ENCODE measurements at places on chromosomes 1 and 21. TPM values are rescaled to one million over a fixed set of nuclear protein-coding genes. Genes with fewer than 3 reads are reported as not detected.

GRCh38 chr1:184530226-184530625 is 143.4 kb downstream of the C1orf21 start:
- H3K4me3 ChIP-seq: no peak overlapping the region
- no peaks in the 10 kb centered on the region for H3K4me1 ChIP-seq
- H3K27ac ChIP-seq: no peak overlapping the region
- DNase-seq: no peak
- no peaks in the 10 kb centered on the region for H3K27me3 ChIP-seq

DNA sequence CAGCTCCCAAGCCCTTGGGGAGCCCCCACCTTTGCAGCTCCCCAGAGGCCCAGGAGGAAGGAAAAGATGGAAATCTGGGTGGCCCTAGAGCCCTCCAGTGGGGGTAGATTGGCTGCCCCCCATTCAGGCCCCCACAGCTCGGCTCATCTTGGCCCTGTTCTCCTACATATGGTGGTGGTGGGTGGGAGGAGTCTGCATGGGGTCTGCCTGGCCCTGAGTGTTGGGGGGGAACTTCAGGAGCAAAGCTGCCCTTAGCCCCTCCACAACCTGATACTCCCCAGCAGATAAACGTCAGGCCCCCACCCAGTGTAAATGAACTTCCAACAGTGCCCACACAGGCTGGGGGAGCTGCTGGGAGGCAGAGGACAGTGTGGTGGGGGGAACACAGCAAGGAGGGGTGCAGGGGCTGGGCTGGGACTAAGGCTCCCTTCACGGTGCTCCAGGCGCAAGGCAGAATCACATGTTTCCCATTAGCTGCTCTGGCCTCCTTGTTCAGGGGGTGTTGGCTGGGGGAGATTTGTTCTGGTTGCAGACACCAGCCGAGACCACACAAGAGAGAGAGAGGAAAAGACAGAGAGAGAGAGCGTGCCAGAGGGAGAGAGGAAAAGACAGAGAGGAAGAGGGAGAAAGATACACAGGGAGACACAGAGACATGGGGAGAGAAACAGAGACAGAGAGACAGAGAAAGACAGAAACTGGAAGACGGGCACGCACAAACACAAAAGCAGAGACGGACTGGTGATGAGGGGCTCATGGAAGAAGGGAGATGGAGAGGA is 42.6 kb downstream of the AHDC1 start:
- no peaks in the 10 kb centered on the region for H3K36me3 ChIP-seq
- peaks cover 41% of the 10 kb centered on the region for H3K4me1 ChIP-seq
- no peak overlapping the region for H3K4me3 ChIP-seq
- no peak for DNase-seq

GRCh38 chr1:243507672-243508302 is 251.9 kb downstream of the SDCCAG8 start:
- no peak overlapping the region for H3K27ac ChIP-seq
- H3K4me3 ChIP-seq: no peak overlapping the region
- H3K36me3 ChIP-seq: peaks cover 11% of the 10 kb centered on the region

DNA sequence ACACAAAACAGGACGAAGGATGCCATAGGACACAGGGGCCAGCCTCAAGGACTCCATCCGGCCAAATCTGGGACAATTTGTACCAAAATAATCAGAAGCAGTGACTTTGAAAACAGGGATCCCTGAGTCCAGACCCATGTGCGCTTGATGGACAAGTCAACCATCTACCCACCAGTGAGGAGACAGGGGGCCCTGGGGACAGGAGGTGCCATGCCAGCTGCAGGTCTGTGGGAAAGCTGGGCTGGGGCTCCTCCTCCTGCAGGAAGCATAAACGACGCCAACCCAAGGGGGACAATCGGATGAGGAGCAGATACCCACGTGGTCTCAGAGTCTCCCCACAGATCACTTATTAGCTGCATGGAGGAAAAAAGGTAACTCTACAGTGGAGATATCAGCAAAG is 50.6 kb downstream of the NPHP4 start:
- no peak for DNase-seq
- H3K4me3 ChIP-seq: no peak overlapping the region
- H3K36me3 ChIP-seq: no peaks in the 10 kb centered on the region

DNA sequence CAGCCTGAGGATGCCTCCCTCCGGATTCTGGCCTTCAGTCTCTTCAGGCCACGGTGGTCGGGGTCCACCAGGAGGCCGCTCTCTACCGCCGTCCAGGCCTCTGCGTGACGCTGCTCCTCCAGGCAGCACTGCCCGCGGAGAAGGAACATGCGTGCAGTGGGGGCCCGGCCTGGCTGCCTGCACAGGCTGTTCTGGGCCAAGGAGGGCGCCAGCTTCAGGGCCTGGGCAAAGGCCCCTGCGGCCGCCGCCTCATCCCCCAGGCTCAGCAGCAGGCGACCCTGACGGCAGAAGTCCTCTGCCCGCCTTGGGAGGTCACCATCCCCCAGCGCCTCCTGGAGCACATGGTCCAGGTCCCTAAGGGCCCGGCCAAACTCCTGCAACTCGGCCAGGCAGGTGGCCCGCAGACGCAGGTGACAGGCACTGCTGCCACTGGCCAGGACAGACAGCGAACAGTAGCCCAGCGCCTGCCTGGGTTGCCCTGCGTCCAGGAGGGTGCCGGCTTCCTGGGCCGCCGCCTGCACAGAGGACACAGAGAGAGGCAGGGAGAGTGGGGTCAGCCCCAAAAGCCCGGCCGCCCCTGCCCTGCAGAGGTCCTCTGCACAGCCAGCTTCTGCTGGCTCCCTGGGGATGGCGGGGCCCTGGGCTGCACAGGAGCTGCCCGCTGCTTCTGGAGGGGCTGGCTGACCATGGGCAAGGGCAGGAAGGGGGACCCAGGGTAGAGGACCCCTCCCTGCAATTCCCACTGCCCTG is 8.7 kb upstream of the MMEL1 start:
- no peak overlapping the region for H3K4me3 ChIP-seq
- no peak overlapping the region for H3K27ac ChIP-seq
- DNase-seq: no peak
- H3K27me3 ChIP-seq: no peaks in the 10 kb centered on the region

DNA sequence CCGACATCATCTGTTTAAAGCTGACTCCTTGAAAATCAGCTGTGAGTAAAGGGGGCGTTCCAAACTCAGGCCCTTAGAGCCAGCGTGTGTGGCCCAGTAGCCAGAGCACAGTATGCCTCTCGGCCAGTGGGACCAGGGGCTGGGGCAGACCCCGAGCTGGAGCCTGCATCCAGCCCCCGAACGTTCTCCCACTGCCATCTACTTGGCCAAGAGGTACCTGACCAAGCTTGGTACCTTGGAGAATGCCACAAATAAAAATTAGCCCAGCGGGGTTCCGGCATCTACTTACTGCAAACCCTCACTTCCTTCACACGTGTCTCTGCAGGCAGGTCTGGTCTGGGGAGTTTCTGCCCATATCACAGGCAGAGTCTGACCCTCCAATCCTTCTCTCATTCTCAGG is 56.7 kb upstream of the COL6A2 start:
- H3K4me1 ChIP-seq: peaks cover 20% of the 10 kb centered on the region
- H3K4me3 ChIP-seq: no peak overlapping the region
- H3K27ac ChIP-seq: no peak overlapping the region
- no peaks in the 10 kb centered on the region for H3K27me3 ChIP-seq
- no peaks in the 10 kb centered on the region for H3K36me3 ChIP-seq

The GFI1 gene
- 0.89 TPM for total RNA-seq

The RUNX3 gene
- total RNA-seq: 2.5 TPM

The ITLN1 gene
- total RNA-seq: not detected

The WDR64 gene
- total RNA-seq: not detected

The PRRX1 gene
- 2.6 TPM for total RNA-seq

The ATP1A2 gene
- 3.5 TPM for total RNA-seq

The RIPPLY3 gene
- total RNA-seq: not detected

Measured in astrocyte (in vitro differentiated cells and primary cell).